ENCODE measurements at places on chromosomes 13 and 19.

GRCh38 chr19:41746593-41747227 lies 8.6 kb upstream of the CEACAM6 start:
- DNase-seq = peak; percentile 11

GRCh38 chr13:22644941-22645340 lies 535.8 kb upstream of the SGCG start:
- DNase-seq = no peak

- no peak for DNase-seq
These were observed 39.5 kb downstream of the NOTCH3 start for GRCh38 chr19:15161028-15161984.

DNA sequence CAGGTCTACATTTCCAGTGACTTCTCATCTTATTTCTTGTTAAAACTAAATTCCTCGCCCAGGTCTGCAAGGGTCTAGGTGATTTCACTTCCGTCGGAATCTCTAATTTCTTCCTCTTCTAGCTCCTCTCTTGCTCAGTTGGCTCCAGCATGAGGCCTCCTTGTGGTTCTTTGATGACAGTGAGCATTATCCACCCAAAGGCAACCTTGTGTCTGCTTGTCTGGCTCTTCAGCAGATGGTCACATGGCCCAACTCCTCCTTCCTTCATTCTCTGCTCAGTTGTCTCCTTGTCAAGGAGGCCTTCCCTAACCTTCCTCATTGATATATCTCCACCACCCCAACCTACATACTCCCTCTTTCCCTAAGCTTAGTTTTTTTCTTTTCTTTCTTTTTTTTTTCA lies 1391.4 kb downstream of the EFNB2 start:
- no peak for DNase-seq

DNA sequence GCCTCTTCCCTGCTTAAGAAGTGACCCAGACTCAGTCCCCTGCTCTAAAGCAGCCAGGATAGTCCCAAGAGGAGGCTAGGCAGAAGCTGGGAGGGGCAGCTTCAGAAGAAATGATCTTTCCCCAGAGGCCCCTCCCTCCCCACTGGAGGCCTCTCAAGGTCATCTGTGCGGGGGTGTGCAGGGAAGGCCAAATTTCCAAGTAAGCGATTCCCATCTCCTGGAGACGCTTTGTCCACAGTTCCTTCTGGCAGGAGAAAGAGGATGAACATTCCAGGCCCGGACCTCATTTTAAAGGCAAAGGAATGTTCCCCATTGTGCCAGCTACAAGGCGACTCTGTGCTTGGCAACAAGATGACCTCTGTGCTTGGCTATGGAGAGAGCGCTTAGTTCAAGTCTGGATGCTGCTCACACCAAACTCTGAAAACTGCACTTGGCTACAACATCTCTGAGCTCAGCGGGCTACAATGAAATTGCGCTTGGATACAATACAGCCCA lies 23.5 kb downstream of the COL5A3 start:
- DNase-seq = peak; percentile 66
